Stimulated activated CD8-positive, alpha-beta memory T cell treated with anti-CD3 and anti-CD28 coated beads, Interleukin-15, amount 100 ng/mL, for 24 hours (primary cell): ENCODE measurements at places on chromosomes 7 and 10.

DNA sequence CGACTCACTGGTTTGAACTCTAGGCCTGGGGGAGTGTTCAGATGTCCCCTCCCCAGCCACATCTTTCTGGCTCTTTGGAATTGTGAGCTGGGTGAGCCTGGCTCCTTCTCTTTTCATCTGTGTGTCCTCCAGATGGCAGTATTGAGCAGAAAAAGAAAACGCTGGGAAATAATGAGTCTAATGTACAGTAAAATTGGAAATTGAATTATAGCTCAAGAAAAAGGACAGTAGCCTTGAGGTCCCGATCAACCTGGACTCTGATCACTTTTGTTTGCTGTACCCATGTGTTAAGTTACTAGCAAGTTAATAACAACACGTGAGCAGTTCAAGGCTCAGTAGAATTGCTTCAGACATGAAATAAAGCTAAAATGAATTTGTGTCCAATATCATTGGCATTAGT is 77.9 kb downstream of the SNX10 start:
- no peak for DNase-seq

DNA sequence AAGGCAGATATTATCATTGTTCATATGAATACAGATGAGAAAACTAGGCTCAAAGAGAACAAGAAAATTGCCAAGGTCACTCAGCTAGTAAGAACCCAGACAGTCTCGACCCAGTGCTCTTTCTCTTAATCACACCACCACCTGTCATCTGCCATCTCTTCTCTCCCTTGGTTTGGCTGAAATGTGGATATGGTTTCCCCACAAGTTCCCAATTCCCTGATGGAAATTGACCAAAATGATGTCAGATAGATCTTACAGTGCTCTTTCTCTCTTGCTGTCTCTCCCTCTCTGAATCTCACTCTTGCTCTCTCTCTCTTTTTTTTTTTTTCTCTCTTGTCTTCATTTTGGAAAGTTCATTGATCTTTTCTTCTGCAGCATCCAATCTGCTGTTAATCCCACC is 9.1 kb downstream of the C10orf90 start:
- no peak for DNase-seq

DNA sequence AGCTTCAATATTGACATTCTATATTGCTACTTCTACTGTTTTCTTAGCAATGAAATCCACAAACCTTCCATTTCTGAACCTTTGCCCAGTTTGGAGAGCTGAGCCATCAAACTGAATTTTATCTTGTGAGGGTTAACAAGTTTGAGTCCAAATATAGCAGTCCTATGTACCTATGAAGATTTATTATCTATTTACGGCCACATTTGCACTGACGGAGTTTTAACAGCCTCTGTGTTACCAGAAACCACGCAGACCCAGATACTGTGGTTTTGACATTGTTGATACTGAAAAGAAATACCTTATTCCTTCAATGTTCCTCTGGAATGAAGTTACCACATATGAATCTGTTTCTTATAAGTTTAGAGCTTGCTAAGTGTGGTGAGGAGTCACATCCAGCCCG is 172.6 kb downstream of the FGFR2 start:
- DNase-seq, result no peak

DNA sequence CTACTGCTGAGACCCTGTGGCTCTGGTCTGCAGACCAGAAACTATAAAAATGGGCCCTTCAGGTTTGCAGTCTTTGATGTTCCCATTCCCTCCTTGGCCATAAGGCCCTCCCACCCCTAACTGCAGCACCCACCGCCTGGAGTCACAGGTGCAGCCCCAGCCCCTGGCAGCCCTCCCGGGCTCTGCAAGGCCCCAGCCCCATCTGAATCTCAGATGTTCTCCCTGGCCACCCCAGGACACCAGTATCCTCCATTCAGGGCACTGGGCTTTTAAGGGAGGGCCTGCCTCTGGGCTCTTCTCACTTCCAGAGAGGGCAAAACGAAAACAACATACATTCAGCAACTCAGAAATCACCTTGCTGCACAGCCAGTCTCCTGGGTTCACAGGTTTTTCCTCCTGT is 107.7 kb upstream of the RET start:
- no peak for DNase-seq

GRCh38 chr7:149633976-149634945 is 136.7 kb upstream of the ZNF746 start:
- no peak for DNase-seq

- DNase-seq, result no peak
These were observed 155.1 kb downstream of the LYZL1 start for GRCh38 chr10:29443745-29444523.

DNA sequence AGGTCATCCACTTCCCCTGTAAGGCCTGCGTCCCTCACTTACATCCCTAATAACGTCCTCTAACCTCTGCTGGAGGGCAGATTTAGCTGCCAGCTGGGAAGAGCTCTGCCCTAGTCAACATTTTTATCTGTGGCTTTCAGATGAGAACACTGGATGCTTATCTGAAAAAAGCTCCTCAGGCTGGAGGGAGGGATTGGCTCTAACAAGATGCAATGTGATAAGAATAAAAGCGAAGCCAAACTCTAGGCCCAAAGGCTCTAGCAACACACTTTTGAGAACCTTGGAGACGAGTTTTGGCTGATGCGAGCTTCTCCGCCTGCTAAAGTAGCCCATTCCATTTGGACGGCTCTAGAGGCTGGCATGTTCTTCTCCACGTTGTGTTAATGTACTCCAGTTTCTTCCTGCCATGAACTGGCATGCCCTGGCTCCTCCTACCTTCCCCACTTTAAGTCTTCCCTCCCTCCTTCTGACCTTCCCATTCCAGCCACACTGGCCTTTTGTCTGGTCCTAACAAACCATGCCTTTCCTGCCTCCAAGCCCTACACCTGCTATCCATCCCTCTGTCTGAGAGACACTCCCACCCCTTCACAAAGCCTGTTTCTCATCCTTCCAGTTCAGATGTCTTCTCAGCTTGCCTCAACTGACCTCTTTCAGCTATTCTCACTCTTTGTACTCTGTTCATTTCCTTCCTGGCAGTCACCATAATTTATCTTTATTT is 62.5 kb upstream of the ATRNL1 start:
- DNase-seq, result no peak

DNA sequence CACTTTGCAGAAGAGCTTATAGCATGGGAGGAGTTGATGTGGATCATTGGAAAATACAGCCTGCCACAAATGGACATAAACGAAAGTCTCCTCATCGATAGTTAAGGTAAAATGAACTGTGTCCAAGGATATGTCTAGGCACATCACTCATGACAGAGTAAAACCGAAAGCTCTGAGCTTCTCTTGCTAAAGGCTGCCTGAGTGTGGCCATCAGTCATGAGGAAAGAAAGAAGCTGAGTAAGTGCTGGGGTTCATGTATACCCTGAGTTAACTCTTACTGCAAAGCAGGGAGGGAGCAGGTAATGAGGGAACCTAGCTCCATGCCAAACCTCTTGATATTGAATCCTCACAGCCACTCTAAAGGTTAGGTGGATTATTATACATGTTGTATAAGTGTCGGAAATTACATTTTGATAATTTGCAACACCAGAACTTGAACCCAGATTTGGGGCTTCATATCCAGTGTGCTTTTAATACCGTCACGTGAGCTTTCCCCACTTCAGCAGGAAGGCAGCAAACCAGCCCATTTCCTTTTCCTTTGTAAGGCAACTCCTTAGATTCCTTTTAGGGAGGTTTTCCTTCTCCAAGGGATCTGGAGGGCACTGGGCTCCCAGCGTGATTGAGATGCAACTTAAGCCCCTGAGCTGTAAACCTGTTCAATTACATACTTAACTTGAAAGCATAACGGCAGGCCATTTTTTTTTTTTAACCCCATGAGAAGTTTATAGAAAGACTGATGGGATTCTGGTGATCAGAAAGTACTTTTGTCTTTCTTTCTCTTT is 215.0 kb downstream of the PHF14 start:
- DNase-seq, result no peak

DNA sequence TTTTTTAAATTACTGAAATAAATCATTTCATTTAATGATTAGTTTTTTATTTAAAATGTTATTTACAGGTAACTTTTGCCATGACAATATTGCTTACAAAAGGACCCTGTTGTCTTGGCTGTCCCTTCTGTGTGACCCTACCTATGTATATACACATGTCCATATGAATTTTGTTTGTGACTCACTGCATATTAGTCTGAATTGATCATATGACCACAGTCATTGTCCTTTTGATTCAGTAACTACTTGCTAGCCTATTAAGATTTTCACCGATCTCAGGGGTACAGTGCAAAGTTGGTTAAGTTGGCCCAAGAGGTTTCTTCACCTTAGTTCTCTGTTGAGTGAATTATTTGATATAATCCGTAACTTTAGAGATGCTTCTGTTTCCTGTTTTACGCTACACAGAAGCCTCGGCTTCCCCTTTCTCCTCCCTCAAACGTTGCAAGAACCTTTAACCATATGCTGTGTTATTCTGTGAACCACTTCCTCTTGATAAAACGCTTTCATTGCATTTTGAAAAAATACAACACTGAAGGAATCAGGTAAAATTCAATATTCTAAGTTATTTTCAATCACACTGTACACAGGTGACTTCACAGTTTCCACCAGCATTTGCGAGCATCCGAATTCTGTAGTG is 43.9 kb downstream of the APBB1IP start:
- no peak for DNase-seq

- no peak for DNase-seq
These were observed 698.9 kb downstream of the GRID1 start for GRCh38 chr10:85667638-85668233.

DNA sequence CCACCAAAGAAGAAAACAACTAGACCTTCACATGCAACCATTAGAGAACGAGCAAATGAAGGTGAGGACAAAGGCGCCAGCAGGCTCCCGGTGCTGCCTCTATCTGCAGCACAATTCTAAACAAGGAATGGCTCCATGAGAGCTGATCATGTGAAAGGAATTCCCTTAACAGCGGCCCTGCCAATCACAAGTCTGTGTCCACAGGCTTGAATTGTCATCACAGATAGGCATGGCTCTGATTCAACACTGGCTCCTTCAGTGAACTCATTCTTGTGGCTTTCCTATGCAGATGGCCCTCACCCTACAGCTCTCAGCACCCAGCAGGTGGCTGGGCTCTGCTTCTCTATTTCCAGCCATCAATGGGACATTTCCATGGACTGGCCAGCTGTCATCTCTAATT is 36.2 kb downstream of the LAMB1 start:
- no peak for DNase-seq

DNA sequence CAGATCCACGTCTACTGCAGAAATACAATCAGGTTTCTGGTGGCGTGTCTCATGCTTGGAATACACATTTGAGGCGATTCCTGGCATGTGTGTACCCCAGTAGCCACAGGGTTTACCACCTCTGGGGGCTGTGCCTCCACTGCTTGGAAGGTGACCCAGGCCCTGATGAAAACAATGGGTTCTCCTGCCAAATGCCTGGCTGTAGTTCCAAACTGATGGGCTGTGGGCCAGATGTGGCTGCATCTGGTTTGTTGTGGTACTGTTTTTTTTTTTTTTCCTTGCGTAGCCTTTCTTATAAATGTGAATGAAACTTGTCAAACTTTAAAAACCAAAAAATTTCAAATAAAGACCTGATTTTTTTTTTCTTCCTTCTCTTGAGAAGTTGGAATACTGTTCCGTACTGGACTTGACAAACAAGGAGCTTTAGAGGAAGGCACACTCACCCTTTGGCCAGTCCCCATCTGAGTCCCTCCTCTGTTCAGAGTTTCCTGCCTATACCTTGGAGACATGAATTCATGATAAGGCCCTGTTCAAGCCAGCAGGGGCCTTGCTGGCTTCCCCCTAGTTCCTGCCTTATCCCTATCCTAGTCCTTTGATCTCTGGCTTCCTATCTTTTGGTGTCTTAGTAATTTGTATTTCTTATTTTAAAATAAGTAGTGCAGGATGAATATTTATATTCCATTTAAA is 217.1 kb downstream of the PHTF2 start:
- DNase-seq, result no peak

- DNase-seq, result no peak
These were observed 301.9 kb upstream of the GALNT17 start for GRCh38 chr7:70830060-70830395.

DNA sequence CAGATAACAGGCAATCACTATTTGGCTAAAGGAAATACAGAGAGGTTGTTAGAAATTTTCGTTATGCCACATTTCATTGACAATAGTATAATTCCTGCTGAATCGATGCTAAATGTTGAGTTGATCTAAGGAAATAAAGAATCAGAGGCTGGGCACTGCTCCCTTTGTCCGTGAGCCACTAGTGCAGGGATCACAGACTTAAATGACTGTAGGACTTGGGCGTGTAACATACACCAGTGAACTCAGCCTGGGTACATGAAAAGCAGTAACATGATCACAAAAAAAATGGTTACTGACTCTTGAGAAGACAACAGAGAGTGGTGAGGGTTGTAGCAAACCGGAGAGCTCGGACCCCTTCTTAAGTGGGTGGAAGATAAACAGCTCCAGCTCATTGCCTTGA is 11.8 kb upstream of the ITGB8 start:
- DNase-seq, result no peak

- DNase-seq, result no peak
These were observed 42.6 kb downstream of the HOXA1 start for GRCh38 chr7:27053153-27053552.

DNA sequence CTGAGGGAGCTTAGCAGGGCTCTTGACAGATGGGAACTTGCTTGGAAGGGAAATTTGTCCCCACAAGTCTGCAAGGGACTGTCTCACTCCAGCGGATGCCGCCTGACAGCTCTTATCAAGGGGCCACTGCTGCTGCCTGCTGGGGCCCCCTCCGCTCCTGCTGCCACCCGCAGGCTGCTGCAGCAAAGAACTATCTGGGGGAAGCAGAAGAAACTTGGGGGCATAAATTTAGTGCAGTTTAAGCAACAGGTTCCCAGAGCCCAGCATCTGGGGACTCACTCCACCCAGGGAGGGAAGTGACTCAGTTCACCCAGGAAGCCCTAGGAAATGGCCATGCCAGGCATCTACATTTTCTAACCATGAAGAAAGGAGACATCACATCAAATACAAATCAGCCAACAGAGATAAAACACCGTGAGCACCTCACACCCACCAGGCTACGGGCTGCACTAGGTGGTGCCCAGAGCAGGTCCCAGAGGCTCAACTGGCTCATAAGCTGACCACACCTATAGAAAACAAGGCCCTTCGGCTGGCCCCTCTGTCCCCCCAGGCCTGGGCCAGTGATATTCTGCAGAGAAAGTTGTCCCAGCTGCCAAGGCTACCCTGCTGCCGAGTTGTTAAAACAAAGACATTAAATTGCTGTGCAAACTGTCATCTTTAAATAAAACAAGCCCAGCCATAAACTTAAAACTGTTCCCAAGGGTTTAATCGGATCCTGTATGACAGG is 3.7 kb downstream of the RGS10 start:
- no peak for DNase-seq

- no peak for DNase-seq
These were observed 28.1 kb downstream of the KCNH2 start for GRCh38 chr7:150949971-150950491.

- DNase-seq, result no peak
These were observed 29.1 kb upstream of the LHFPL3 start for GRCh38 chr7:104299323-104299722.
